CD4-positive, alpha-beta T cell (primary cell): ENCODE measurements at places on chromosomes 6 and 20. TPM values are rescaled to one million over a fixed set of nuclear protein-coding genes. Genes with fewer than 3 reads are reported as not detected.

The VSTM2L gene
- not detected for total RNA-seq

GRCh38 chr20:62953839-62954703 is 1.6 kb downstream of the SLC17A9 start:
- peak overlapping the region; percentile 17 for H3K27ac ChIP-seq
- H3K36me3 ChIP-seq: peaks cover 11% of the 10 kb centered on the region
- H3K4me1 ChIP-seq: peaks cover 49% of the 10 kb centered on the region
- H3K4me3 ChIP-seq: peak overlapping the region; percentile 46
- DNase-seq: peak; percentile 50

DNA sequence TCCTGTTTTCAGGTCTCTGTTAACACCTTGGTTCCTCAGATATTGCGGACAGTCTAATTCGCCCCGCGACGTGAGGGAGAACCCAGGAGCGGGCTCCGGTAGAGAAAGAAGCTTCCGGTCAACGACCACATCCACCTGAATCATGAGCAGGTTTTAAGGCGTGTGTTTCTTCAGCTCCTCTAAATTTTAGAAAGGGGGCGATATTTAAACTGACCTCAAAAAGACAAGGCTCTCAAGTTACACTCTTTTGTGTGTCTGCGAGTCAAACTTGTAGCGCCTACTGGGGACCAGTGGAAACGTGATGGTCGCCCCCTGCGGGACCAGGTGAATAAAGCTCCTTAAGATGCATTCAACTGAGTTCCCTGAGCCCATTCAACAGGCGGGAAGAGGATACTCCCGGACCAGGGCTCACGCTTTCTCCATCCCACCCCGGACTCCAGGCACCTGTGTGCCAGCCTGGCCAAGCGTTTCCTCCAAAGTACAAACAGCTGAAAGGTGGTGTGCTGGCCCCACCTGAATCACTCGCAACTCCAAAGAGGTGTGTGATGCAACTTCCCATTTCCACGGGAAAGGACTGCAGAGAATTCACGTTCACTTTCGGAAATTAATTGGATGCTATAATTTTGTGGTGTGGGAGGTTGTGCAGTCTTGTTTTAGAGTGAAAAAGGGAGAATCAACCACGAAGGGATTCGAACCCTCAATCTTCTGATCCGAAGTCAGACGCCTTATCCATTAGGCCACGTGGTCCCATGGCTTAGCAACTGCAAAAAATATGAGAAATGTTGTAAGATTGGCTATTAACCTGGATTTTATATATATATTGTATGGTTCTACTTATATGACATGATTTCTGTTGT is 17.0 kb downstream of the GPX5 start:
- H3K36me3 ChIP-seq: no peaks in the 10 kb centered on the region
- H3K4me3 ChIP-seq: peak overlapping the region; percentile 55
- peaks cover 18% of the 10 kb centered on the region for H3K27me3 ChIP-seq
- DNase-seq: peak; percentile 48
- no peak overlapping the region for H3K27ac ChIP-seq

The BMP5 gene
- not detected for total RNA-seq

DNA sequence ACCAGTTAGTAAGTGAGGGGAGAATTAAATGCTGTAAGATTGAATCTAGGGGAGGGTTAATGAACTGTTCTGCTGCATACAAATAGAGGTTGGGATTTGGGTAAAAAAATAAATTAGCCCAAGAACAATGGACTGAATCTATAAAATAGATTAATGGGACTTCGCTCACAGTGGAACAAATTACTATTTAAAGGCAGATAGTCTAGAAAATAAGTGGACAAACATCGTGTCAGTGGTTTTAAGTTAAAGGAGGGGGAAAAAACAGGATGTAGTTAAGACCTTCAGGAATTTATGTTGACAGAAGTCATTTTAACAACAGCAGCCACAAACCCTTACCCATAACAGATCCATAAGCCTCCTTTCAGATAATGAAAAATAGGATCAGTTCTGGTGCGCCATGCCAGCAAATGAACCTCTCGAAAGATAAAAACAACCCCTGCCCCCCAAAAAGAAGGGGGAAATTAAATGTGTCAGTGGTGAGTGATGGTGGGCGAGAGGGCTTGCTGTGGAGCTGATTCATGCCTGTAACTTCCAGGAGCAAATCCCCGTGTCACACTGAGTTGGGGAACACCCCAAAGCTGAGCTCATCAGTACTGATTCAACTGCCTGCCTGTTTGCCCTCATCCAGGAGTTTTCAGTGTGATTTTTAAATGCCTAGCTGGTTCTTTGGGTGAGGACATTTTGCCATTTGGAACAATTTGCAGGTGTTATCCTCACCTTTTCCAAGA is 86.8 kb downstream of the PPP1R14C start:
- H3K4me1 ChIP-seq: no peaks in the 10 kb centered on the region
- DNase-seq: no peak
- H3K36me3 ChIP-seq: no peaks in the 10 kb centered on the region
- H3K4me3 ChIP-seq: no peak overlapping the region
- no peaks in the 10 kb centered on the region for H3K27me3 ChIP-seq

- DNase-seq: no peak
- H3K36me3 ChIP-seq: no peaks in the 10 kb centered on the region
- no peaks in the 10 kb centered on the region for H3K4me1 ChIP-seq
- H3K27me3 ChIP-seq: no peaks in the 10 kb centered on the region
- H3K4me3 ChIP-seq: no peak overlapping the region
Measured at GRCh38 chr6:90493332-90493731, 93.5 kb downstream of the MAP3K7 start.

DNA sequence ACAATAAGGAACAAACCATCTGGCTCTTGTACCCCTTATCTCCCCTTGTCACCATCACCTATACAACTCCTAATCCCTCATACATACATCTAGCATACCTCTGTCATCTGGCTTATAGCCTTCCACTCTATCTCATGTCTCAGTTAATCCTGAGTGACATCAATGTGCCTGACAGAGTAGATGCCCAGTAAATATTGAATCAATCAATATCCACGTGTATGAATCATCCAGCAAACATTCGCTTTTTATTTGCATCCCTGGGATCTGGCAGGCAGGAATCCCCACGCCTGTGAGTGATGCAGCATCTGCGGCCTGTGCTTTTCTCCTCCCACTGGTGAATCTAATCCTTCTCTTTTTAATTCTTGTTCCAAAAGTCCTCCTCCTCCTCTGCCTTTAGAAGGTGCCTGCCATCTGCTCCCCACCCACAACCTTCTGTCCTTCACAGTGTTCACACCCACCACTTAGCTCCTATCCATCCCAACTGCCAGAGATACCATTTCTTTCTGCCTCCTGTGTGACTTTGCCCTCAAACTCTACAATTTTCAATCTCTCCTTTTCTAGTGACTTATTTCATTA is 37.6 kb downstream of the ZNF391 start:
- no peaks in the 10 kb centered on the region for H3K4me1 ChIP-seq
- H3K27ac ChIP-seq: no peak overlapping the region
- DNase-seq: no peak
- H3K27me3 ChIP-seq: no peaks in the 10 kb centered on the region
- no peaks in the 10 kb centered on the region for H3K36me3 ChIP-seq

DNA sequence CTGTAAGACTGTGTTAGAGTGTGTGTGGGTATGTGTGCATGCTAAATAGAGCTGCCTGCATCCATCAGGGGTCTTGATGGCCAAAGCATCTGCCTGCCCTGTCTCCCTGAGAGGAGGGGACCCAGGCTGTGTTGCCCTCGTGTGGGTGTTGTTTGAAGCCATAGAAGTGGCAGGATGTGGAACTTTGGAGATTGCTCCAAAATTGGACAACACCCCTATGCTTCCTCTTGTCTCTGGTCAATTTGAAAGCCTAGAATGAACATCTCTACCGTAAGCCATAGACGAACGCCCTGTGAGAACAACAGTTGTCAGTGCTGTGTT is 82.6 kb downstream of the ASXL1 start:
- H3K4me3 ChIP-seq: no peak overlapping the region
- H3K4me1 ChIP-seq: peaks cover 6% of the 10 kb centered on the region
- H3K27me3 ChIP-seq: no peaks in the 10 kb centered on the region
- no peak for DNase-seq

- no peaks in the 10 kb centered on the region for H3K4me1 ChIP-seq
- H3K4me3 ChIP-seq: no peak overlapping the region
- no peak for DNase-seq
- H3K27me3 ChIP-seq: peaks cover 2% of the 10 kb centered on the region
- no peaks in the 10 kb centered on the region for H3K36me3 ChIP-seq
Measured at GRCh38 chr6:40764726-40765125, 177.6 kb upstream of the LRFN2 start.

The CLIC5 gene
- 2.5 TPM for total RNA-seq

DNA sequence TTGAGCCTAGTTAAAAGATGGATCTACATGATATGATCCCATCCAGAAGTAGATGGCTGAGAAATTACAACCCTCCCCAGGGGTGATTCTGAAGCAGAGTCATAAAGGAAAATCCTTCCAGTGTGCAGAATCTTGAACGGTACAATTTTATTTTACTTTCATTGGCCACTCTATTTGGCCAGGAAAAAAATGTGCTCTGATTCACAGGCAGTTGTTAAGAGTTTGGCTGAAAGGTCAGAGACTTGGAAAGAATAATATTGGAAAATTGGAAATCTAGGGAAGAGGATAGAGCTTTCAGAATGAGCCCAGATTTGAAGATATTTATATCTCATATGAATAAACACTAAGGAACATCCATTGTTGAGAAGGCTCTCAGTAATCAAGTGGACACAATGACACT is 1299.3 kb upstream of the GJE1 start:
- no peaks in the 10 kb centered on the region for H3K27me3 ChIP-seq
- no peak for DNase-seq
- H3K27ac ChIP-seq: no peak overlapping the region
- no peak overlapping the region for H3K4me3 ChIP-seq
- H3K4me1 ChIP-seq: no peaks in the 10 kb centered on the region

DNA sequence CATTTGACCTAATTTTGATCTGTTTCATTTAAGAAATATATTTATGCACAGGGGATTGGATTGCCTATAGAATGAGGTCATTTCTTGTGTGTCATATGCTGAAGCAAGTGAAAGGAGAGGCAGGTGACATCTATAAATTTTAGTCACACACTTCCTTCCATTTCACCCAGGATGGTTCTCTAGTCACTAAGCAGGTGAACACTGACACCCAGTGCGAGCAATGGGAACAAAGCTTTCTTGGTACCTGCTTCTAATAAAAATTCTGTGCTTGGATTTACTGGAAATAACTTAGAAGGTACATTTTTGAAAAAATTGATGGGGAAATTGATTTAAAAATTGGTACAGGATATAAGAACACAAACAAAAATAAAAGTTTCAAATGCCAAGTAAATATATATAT is 66.9 kb upstream of the MC3R start:
- H3K4me3 ChIP-seq: no peak overlapping the region
- H3K27ac ChIP-seq: no peak overlapping the region
- H3K36me3 ChIP-seq: no peaks in the 10 kb centered on the region
- no peak for DNase-seq

DNA sequence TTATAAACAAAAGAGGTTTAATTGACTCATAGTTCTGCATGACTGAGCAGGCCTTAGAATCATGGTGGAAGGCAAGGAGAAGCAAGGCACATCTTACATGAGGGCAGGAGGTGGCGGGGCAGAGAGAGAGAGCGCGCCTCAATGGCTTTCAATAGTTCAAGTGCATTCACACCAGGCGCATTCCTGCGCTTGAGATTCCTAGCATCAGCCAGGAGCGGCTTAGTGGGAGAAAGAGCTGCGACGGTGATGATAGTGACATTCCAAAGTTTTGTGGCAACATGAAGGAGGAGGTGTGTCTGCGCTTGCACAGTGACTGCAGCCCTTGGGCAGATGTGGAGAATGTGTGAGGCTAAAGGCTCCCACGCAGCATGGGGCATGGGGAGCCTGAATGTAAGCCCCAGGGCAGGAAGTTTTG is 25.0 kb upstream of the EMILIN3 start:
- H3K4me3 ChIP-seq: no peak overlapping the region
- no peak for DNase-seq
- H3K27ac ChIP-seq: no peak overlapping the region
- no peaks in the 10 kb centered on the region for H3K4me1 ChIP-seq
- H3K27me3 ChIP-seq: no peaks in the 10 kb centered on the region

- H3K27ac ChIP-seq: no peak overlapping the region
- no peaks in the 10 kb centered on the region for H3K36me3 ChIP-seq
- H3K27me3 ChIP-seq: no peaks in the 10 kb centered on the region
- H3K4me3 ChIP-seq: no peak overlapping the region
- H3K4me1 ChIP-seq: no peaks in the 10 kb centered on the region
Measured at GRCh38 chr6:114541794-114542193, 199.0 kb upstream of the HS3ST5 start.

The GRIK2 gene
- not detected for total RNA-seq

The SGK2 gene
- 0.64 TPM for total RNA-seq

DNA sequence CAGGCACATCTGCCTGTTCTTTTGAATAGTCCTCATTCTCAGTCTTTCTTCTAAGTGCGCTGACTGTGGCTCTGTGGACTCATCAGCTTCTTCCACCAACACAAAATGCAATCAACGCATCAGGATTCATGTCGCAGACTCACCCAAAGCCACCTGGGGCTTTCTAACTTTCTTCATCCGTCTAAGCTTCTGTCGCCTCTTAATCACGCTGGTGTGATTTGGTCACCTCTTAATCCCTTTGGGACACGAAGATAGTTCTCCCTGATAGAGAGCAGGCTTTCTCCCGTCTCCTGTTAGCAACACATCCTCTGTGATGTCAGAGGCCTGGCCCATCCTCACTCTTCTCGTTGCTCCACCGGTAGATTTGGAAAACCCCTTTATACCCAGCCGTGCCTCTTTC is 78.0 kb upstream of the FOXQ1 start:
- no peaks in the 10 kb centered on the region for H3K27me3 ChIP-seq
- DNase-seq: no peak
- no peak overlapping the region for H3K27ac ChIP-seq
- no peak overlapping the region for H3K4me3 ChIP-seq

The BNIP5 gene
- not detected for total RNA-seq

The TMEM244 gene
- not detected for total RNA-seq

GRCh38 chr20:2795451-2795850 is 5.0 kb downstream of the CPXM1 start:
- no peaks in the 10 kb centered on the region for H3K36me3 ChIP-seq
- peaks cover 16% of the 10 kb centered on the region for H3K4me1 ChIP-seq
- no peak overlapping the region for H3K4me3 ChIP-seq
- H3K27ac ChIP-seq: no peak overlapping the region
- DNase-seq: no peak

GRCh38 chr6:139657119-139657518 is 282.7 kb upstream of the CITED2 start:
- DNase-seq: no peak
- no peak overlapping the region for H3K27ac ChIP-seq
- H3K4me3 ChIP-seq: no peak overlapping the region
- no peaks in the 10 kb centered on the region for H3K4me1 ChIP-seq
- no peaks in the 10 kb centered on the region for H3K27me3 ChIP-seq
- H3K36me3 ChIP-seq: no peaks in the 10 kb centered on the region

GRCh38 chr6:104955491-104955890 is 1.4 kb upstream of the LIN28B start:
- no peak overlapping the region for H3K27ac ChIP-seq
- no peaks in the 10 kb centered on the region for H3K4me1 ChIP-seq
- H3K4me3 ChIP-seq: no peak overlapping the region
- peaks cover 56% of the 10 kb centered on the region for H3K27me3 ChIP-seq
- no peak for DNase-seq

The GCM1 gene
- total RNA-seq: 0.11 TPM
